CD4-positive, alpha-beta T cell treated with Interleukin-1 beta for 1 hour (primary cell): ENCODE measurements at places on chromosomes 16 and 17.

DNA sequence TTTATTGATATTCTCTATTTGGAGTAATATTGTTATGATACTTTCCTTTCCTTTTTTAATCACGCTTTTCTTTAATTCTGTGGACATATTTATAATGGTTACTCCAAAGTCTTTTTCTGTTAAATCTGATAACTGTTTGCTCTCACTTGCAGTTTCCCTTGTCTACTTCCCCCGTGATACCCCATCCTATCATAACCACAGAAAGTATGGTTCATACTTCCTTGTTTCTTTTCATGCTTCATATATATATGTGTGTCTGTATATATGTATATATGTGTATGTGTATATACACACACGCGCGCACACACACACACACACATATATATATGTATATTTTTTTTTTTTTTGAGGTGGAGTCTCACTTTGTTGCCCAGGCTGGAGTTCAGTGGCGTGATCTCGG lies 23.5 kb downstream of the SPECC1 start:
- no peak for DNase-seq

GRCh38 chr16:25785361-25785760 lies 93.6 kb downstream of the HS3ST4 start:
- no peak for DNase-seq

DNA sequence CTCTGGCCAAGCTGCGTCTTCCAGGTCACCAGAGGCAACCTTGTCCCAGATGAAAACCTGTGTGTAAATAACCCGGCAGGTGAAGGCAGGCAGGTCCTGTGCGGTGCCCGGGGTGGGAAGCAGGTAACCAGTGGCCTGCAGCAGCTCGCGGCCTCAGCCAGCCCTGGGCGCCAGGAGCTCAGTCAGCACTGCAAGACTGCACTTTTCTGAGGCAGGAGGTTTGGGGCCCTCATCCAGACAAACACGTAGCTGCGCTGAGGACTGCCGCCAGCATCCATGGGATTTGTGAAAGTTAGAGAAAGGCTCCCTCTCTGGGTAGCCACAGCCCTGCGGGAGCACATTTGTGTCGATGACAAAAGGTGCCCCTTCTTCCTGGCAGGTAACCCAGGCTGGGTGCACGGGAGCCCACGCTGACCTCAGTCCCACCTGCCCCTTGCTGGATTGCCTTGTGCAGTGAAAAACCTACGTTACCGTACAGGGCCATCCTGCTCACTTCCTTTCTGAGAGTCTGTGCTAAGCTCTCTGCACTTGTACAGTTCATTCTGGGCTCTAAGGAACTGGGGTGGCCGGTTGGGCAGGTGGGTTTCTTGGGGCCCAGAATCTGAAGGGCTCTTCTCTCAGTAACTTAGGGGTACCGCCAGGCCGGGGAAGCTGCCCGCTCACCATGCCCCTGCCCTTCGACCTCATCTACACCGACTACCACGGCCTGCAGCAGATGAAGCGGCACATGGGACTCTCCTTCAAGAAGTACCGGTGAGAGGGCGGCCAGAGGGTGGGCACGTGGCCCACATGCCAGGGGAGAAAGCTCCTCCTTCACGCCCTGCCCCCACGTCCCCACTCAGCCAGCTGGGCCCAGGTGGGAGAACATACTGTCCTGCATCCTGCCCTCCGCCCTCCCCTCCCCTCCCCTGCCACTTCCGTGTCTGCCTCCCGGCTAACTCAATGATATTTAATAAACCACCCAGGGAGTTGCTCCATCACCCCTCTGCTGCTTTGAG lies 56.4 kb downstream of the MGAT5B start:
- DNase-seq = no peak

DNA sequence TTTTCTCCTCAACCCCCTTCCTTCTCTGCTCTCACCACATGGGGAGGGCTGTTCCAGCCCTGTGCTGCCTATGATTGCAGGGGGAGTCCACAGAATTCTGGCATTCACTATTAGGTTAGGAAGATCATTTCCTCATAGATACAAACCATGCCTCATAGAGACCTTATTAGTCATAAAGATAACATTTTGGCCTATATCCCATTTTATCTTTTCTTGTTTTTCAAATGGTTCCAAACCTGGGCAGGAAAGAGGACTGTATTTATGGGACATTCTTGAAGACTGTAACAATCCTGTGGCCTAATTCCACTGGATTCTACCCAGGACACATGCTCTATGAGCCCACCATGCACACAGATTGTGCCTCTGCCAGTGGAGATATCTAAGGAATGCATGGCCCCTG lies 51.7 kb downstream of the ASIC2 start:
- DNase-seq = no peak

DNA sequence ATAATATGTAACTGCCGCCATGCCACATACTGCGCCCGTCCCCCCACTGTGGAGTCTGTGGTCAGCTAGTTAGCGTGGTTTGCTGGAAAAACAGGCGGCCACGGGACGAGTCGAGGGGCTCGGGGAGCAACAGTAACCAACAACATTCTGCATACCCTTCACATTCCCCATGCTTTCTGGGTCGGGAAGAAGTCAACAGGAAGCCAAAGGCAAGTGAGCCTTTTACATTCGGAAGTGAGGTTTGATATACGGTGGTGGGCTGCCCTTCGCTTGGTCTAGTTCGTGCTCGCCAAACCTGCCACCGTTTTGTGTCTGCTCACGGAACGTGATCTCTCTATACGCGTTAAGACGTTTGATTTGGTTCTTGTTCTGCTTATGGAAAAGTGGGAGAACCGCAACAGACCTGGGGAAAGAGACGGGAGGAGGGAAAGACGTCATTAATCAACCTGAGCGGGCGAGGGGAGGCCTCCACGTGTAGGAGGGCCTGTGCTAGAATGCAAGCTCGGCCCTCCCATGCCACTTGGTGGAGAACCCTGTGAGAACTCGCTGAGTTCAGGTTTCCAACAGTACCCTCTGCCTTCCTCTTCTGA lies 28.9 kb upstream of the CFAP20 start:
- no peak for DNase-seq

GRCh38 chr17:33085256-33085655 lies 93.6 kb downstream of the SPACA3 start:
- DNase-seq = no peak
